COLO829 (cell line): ENCODE measurements at places on chromosomes 13 and 19.

DNA sequence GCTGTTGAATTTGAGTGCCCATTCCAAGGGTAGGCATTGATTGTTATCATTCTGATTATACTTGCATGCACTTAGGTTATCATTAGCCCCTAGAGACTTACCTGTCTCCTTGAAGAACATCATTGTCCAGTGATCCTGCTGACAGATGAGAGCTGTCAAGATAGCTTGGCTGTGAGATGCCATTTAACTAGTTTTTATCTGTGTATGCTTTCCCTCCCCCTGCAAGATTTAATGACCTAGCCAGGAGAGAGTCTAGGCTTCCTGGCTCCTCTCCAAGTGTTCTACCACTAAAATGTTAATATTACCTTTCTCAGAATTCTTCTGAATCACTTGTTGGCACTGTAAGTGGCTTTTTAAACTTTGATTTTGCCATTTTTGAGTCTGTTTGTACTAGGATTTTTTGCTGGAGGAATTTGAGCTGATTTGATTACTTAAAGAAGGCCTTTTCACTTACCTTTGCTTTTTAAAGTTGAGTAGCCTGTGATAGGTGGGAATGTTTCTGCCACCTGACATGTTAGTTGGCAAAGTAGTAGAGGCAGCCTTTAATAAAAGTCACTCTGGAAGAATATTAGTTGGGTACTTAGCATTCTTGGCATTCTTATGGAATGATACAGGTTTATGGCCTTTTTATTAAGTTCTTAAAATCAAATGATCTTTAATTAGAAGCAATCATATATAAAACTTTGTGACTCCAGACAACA is 41.1 kb downstream of the ARHGAP35 start:
- DNase-seq = no peak

- DNase-seq = no peak
Observed at GRCh38 chr19:46953955-46954501, 65.6 kb upstream of the NPAS1 start.

GRCh38 chr13:59409634-59410200 is 754.0 kb downstream of the DIAPH3 start:
- DNase-seq = no peak

- no peak for DNase-seq
Observed at GRCh38 chr13:76882431-76882830, 3.8 kb downstream of the KCTD12 start.

- DNase-seq = no peak
Observed at GRCh38 chr19:36987091-36987490, 71.0 kb downstream of the ZNF568 start.

DNA sequence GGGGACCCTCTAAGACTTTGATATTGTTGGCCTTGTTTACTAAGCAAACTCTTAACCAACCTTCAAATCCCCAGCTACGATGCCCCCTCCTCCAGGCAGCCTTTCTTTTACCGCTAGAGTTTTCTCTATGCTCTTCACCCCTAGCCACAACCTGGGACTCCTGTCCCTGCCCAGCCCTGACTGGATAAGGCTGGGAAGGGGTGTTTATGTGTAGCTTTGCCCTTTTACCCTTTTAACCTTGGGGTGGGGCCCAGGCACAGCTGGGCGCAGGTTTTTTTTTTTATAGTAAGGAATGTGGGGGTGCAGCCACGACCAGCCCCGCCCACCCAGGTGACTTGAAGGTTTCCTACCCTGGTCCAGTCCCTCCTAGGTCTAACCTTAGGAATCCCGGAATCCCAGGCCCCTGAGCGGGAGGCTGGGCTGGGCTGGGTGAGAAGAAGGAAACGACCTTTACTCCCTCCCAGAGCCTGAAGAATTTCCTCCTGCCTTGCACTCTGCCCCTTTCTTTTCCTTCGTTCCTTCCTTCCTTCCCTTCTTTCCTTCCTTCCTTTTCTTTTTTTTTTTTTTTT is 12.2 kb downstream of the TJP3 start:
- DNase-seq = no peak

DNA sequence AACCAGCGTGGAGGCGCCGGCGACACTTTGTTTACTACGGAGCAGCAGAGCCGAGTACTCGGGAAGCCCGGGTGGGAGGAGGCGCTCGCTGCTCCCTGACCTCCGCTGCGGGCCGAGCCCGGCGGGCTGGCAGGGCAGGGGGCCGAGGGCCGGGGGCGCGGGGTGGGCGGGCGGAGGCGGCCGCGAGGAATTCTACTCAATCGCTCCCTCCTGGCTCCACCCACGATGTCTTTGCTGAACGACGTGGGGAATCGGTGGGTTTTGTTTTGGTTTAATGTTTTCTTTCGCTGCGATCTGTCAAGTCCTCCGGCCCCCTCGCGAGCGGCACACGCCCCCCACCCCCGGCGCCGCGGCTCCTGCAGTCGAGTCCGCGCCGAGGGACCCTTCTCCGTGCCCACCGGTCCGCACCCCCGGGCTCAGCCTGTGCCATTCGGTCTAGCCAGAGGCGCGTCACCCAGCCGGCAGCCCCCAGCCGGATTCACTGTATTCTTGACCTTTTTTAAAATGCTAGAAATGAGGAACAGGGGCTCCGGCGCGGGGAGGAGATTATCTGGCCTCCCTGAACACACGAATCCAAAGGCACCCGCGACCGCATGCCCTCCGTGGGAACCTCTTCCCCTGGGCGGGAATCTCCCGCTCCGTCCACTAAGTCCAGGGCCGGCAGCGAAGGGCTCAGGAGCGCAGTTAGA is 636 bp upstream of the FOXO1 start:
- peak; percentile 20 for DNase-seq

GRCh38 chr13:41306271-41307145 is 4.6 kb upstream of the NAA16 start:
- no peak for DNase-seq

DNA sequence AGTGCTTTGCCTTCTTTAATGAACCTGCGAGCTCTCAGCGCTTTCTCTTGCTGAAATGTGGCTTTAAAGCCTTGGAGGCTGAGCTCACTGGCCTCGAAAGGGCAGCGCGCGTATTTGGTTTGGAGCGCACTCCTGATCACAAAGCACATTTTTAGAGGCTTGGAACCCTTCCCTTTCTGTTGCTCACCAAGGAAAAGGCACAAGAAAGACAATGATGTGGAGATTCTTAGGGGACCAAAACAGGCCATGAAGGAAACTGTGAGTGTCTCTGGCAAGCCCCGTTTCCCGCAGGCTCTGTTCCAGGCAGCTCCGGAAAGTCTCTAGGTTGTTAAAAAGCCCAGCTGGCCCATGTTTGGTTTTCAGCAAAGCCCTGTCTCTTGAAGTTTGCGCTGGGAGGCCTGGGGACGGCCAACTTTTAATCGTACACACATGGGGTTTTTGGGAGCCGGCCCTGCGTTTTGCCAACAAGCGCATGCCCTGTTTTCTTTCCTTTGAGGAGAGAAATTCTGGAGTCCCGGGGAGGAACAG is 9.4 kb upstream of the SPC24 start:
- DNase-seq = no peak

DNA sequence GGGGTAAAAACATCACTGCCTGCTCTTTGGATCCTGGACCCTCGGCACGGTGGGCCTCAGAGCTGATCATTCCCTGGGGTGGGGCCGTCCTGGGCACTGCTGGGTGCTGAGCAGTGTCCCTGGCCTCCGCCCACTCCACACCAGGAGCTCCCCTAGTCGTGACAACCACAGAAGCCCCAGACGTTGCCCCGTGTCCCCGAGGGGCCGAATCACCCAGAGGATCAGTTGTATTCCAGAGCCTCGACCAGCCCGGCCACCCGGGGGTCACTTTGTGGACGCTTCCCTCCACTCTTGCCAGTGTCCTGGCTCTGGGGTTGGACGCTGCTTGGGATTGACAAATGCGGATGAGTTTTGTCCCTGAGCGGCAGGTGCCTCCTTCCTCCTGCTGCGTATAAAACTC is 10.2 kb downstream of the C2CD4C start:
- DNase-seq = no peak

DNA sequence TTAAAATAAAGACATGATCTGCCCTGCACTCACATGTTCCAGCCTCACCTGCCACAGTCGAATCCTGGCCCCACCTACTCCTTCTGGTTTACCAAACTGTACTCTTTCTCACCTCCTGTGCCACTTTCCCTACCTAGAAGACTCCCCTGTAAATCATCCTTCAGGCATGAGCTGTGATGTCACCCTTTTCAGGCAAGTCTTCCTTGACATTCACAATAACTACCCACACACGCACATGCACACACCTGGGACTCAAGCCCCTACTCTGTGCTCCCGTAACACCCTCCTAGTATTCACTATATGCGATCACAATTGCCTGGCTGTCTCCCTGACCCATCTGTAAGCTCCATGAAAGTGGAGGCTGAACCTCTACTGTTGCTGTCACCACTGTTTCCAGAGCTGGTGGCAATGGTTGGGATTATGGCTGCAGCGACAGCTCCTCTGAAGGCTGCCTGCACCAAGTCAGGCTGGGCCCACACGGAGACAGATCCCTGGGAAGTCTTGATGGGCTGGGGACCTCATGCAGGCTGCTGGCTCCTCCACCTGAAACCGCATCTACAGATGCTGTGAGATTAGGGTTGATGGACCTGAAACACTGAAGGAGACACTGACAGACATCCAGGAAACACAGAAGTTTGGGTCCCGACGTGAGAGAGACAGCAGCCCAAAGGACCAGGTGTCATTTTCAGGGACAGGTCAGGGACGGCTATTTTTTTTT is 611.1 kb downstream of the UQCRFS1 start:
- no peak for DNase-seq

DNA sequence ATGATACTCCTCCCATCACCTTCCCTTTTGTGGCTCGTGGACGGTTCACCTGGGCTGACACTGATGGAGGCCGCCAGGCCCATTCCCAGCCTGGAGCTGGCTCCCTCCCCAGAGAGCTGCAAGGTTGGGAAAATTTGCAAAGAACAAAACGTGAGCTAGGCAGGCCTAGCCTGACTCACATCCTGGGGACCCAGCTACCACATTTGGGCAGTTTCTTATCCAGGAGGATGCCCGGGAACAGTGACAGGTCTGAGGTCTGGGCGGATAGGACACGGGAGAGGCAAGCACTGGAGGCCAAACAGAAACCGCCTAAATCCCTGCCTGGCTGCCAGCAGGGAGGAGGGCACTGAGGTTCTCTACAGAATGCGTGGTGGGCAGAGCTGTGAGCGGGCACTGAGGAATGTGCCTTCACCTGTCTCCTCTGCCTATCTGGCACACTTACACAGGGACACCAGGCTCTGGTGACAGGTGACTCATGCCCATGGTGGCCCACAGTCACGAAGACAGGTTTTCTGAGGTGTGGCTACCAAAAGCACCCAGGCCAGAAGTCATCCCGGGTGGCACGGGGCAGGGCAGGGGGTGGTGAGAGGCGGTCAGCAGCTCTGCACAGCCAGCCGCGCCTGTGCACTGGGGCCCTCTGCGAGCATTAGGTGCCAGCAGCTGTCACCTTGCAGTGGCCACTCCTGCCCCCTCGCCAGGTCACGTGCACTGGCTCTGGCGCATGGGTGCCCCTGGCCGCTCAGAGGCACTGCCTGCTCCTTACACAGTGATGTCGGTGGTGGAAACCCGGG is 23.2 kb downstream of the SH3GL1 start:
- DNase-seq = no peak

DNA sequence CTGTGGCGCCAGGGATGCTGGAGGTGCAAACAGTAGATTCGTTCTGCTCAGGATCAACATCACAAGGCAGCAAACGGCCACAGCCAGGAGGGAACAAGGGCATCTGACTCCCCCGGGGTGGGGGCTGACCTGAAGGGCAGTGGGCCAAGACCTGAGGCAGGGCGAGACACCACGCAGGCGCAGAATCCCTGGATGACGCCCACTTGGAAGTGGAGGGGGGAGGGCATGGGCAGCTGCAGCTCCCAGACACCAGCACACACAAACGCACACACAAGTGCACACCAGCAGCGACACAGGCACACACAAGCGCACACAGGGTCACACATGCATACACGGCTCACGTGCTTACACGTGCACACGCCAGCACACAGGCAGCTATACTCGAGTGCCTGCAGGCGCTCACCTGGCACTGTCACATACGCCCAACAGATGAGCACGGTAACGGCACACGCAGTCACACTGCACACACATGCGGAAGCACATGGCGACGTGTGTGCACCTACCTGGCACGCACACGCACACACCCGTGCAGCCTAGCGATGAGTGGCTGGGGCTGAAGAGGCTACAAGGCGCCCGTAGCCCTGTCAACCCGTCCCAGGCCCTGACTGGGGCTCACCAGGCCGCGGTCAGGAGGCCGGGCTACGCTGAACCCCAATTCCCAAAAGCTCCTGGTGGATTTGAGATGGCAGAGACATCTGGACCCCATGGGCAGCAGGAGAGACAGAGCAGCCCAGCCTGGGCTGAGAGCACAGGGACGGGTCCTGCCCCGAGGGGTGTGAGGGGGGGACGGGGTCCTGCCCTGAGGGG is 5.5 kb downstream of the C2CD4C start:
- DNase-seq = no peak

DNA sequence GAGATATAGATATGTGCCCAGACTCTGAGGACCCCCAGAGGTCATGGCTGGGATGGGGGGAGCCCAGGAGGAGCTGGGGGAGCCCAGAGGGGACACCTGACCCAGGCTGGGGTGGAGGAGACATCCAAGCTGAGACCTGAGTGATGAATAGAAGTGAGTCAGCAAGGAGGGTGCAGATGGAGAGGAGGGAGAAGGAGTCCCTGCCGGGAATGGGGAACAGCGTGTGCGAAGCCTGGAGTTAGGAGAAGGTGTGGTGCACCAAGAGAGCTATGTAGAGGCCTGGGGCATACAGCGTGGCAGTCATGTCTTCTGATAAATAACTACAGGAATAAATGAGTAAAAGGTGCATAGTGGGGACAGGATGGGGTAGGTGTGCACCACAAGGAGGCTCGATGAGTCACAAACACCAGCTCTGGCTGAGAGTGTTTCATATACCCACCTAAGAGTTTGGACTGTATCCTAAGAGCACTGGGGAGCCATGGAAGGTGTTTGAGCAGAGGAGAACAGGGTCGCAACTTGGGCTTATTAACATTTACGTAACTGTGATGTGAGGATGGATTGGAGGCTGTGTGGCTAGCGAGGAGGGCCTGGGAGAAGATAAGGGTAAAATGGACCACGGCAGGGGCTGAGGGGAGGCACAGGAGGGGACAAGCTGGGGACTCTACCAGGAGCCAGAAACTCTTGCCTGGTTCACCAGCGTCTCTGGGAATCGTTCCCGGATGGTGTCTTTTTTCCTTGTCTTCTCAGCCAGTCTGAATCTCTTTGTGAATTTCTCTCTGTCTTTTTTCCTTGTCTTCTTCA is 1.4 kb downstream of the CEACAM18 start:
- DNase-seq = no peak

- no peak for DNase-seq
Observed at GRCh38 chr19:20472854-20473253, 92.7 kb downstream of the ZNF737 start.

DNA sequence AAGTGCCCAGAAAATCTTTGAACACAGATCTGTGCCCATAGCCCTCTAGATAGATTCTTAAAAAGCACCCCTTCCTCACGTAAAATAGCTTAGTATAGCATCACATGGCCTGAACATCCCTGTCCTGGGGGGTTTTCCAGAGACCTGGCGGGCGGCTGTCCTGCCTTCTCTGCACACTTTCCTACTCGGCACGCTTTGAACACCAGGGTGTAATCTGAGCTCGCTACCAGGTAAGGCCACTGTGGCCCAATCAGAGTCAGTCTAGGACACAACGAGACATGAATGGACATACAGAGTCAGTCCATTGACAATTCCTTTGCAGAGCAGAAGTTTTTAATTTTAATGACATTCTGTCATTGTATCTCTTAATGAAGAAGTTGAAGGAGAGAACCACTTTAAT is 8.1 kb downstream of the CYP2A13 start:
- DNase-seq = no peak

- no peak for DNase-seq
Observed at GRCh38 chr13:33388286-33388998, 102.9 kb upstream of the STARD13 start.
